ENCODE measurements at places on chromosomes 2 and 18.

- no peak for DNase-seq
These were observed 46.7 kb downstream of the NBEAL1 start for GRCh38 chr2:203061346-203061745.

GRCh38 chr2:104876606-104877570, 23.0 kb downstream of the POU3F3 start:
- DNase-seq = no peak

- no peak for DNase-seq
These were observed 5.4 kb upstream of the HK2 start for GRCh38 chr2:74828543-74828942.

DNA sequence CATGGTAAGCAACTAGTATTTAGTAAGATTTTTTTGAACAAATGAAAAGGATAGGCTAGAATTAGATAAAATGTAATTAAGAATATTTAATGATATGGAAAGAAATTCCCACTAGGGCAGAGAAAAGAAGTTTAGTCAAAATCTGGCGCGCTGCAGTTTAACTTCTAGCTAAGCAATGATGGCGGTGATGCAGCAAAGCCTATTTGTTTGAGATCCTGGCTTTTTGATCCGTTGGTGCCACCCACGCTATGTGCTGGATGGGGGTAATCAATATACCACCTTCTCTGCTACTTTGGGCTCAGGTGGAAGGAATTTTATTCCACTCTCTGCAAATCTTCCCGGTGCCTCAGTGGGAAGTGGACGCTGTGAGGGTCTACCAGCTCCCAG, 421 bp upstream of the FAM171B start:
- DNase-seq = no peak

- no peak for DNase-seq
These were observed 352.7 kb upstream of the CDH2 start for GRCh38 chr18:28529644-28530043.

- peak; percentile 73 for DNase-seq
These were observed 9.3 kb downstream of the GGCX start for GRCh38 chr2:85551698-85552678.
